ENCODE measurements at places on chromosomes 3 and 15.

GRCh38 chr3:9767418-9767817, 2.3 kb downstream of the CAMK1 start:
- no peak for DNase-seq

DNA sequence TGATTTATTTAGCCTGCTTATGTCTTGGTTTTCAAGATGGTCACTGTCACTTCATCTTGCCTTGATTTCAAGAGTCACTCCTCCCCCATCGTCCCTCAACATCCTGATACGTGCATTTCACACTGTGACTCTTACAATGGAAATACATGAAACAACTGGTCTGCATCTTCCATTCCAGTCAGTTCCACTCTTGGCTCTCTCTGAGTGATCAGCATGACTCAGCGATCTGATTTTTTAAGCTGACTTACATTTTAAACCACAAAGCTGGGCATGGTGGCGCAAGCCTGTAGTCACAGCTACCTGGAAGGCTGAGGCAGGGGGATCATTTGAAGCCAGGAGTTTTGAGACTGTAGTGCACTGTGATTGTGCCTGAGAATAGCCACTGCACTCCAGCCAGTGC, 271.2 kb upstream of the ROPN1 start:
- no peak for DNase-seq

DNA sequence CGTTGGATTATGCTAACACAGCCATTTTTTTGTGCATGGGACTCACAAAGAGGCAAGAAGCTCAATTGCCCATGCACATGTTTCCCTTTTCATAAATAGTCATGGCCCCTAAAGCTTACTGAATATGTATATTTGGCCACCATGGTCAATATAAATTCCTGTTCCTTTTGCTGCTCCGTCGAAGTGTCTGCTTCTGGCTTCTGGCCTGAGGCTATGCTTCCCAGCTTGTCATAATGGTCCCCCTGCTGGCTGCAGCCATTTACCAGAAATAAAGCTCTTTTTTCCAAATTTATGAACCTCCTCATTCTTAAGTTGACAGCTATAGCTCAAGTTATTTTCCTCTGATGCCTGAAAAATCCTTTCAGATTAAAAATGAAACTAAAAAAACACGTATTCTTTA, 602.1 kb downstream of the VGLL3 start:
- DNase-seq: no peak

DNA sequence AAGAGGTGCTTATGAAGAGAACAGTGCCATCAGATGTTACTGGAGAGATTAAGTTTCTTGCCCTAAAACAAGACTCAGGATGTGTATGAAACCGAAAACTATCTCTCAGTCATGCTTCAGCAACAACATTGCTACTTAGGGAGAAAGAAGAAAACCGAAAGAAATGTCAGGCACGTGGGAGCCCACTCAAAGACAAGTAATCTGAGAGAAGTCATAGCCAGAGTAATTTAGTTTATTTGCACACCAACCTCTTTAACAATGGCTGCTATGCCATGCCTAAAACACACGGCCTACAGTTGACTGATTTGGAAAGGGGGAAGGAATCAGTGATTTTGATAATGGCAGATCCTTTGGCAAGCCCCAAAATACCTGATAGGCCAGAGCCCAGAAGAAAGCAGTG, 162.9 kb downstream of the TIGIT start:
- no peak for DNase-seq

DNA sequence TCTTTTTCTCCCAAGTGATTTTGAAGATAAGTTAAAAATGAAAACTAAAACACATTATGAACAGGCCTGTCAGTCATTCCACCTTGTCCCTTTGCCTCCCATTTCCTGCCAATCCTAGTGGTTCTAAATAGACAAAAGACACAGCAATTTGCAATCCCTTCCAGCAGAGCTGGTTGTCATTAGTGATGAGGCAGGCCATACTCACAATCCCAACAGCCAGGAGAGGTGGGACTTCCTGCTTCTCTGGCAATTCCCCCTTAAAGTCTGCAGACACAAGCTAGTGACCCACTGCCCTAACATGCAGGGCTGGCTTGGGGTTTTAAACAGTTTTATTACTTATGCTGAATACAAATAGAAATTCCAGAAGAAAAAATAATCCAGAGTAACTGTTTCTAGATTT, 38.4 kb upstream of the RBP1 start:
- no peak for DNase-seq

GRCh38 chr3:79953591-79954101, 185.8 kb upstream of the ROBO1 start:
- DNase-seq: no peak

DNA sequence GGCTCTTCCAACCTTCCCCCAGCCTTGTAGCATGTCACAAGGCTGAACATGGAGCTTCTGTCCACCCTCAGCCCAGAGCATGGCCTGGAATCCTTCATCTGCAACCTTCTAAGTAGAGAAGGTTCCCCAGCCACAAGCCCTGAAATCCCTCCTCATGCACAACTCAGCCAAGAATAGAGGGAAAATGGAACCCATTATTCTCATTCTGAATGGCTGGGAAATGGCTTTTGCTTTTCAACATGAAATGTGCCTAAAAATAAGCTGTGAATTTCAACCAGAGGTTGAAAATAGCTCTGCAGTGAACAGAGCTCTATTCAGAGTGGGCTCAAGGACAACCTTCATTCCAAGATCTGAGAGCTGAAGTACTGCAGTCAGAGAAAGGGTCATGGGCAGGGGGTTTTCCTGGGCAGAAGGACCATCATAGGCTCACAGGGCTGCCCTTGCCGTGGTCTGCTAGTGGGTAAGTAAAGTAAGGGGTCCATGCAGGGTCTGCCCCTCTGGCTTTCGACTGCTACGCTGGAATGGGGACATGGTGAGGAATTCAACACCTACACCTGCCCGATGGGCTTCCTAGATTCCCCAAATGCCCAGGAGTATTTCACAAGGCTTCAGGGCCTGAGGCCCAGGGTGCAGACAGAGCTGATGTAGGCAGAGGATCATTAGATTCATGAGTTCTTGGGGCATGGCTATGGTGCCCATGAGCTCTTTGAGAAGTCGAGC, 35.9 kb downstream of the POC1A start:
- DNase-seq: no peak

GRCh38 chr15:45640616-45641015, 5.8 kb downstream of the SQOR start:
- no peak for DNase-seq

DNA sequence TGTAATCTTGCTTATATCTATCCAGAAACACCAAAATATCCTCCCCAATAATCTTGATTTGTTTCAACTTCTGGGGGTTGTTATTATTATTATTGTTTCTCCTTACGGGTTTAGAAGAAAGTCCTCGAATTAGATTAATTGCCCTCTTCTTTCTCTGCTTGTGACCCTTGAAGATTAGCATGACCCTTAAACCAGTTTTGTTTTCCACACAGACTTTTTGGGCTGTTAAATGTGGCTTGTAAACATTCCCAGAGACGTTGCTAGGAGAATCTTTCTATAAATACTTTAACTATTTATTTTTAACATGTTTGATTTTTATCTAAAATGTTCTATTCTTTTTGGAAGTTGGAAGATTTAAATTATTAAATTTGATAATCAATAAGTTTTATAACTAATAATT, 4.3 kb upstream of the SUCNR1 start:
- DNase-seq: no peak

Measured in occipital lobe (tissue), 3 donors.